ENCODE measurements at places on chromosomes 3 and 15. TPM values are rescaled to one million over a fixed set of nuclear protein-coding genes. Genes with fewer than 3 reads are reported as not detected.

Gene FOXB1
- total RNA-seq, result 9.6 TPM

- H3K36me3 ChIP-seq, result no peaks in the 10 kb centered on the region
- DNase-seq, result no peak
- H3K4me1 ChIP-seq, result no peaks in the 10 kb centered on the region
- H3K4me3 ChIP-seq, result no peak overlapping the region
Measured at GRCh38 chr15:86135041-86135440, 55.4 kb downstream of the AGBL1 start.

- DNase-seq, result no peak
- peak overlapping the region; percentile 66 for H3K27ac ChIP-seq
Measured at GRCh38 chr15:64462492-64462891, 2.1 kb downstream of the ZNF609 start.

- H3K27ac ChIP-seq, result no peak overlapping the region
- no peaks in the 10 kb centered on the region for H3K27me3 ChIP-seq
- no peaks in the 10 kb centered on the region for H3K4me1 ChIP-seq
- peak; percentile 5 for DNase-seq
- peak overlapping the region; percentile 79 for H3K4me3 ChIP-seq
Measured at GRCh38 chr3:155805204-155805801, 775 bp downstream of the C3orf33 start.

Gene CLRN1
- not detected for total RNA-seq

- H3K4me1 ChIP-seq, result no peaks in the 10 kb centered on the region
- no peaks in the 10 kb centered on the region for H3K36me3 ChIP-seq
- no peak overlapping the region for H3K27ac ChIP-seq
- no peak overlapping the region for H3K4me3 ChIP-seq
- no peak for DNase-seq
Measured at GRCh38 chr3:59654480-59655417, 604.9 kb upstream of the CFAP20DC start.

GRCh38 chr15:54564166-54564565 is 585.9 kb downstream of the UNC13C start:
- no peak overlapping the region for H3K4me3 ChIP-seq
- H3K27me3 ChIP-seq, result no peaks in the 10 kb centered on the region
- DNase-seq, result no peak
